ENCODE measurements at places on chromosomes 5 and 9.

GRCh38 chr5:1294206-1294834, 548 bp downstream of the TERT start:
- DNase-seq: no peak

- no peak for DNase-seq
Measured at GRCh38 chr9:136373300-136374182, at the start of gene CARD9. Gene CARD9, minus strand, starts transcription at chr9:136373669. Its CDS starts 1,591 bp downstream, at chr9:136372078.

- DNase-seq: no peak
Measured at GRCh38 chr9:108668938-108669335, 186.8 kb downstream of the ACTL7B start.

- DNase-seq: no peak
Measured at GRCh38 chr9:96616817-96617438, 2.7 kb downstream of the CDC14B start.

DNA sequence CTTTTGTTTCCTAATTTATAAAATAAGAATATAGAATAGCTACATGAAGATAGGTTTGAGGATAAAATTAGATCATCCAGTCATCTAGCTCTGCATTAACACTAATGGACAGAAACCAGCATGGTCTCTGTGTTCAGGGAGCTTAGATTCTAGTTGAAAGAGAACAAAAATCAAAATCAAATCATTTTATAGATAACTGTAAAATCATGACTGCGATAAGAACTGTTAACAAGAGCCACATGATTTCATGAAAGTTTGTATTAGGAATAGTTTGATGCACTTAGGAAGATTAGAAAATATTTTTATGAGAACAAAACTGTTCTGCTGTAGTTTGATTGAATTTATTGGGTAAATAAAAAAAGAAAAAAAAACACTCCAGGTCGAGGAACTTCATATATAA, 1074.7 kb downstream of the MAT2B start:
- no peak for DNase-seq

Measured in stimulated activated CD8-positive, alpha-beta memory T cell treated with anti-CD3 and anti-CD28 coated beads, Interleukin-2, amount 100 ng/mL, for 1 hour (primary cell).